Frontal cortex (tissue), 4 donors: ENCODE measurements at places on chromosomes 5 and 9. TPM values are rescaled to one million over a fixed set of nuclear protein-coding genes. Genes with fewer than 3 reads are reported as not detected.

PCDHA11 gene
- total RNA-seq: 29.3 TPM

HIGD2A gene
- total RNA-seq: 27.7 TPM

CNTNAP3B gene
- 35.9 TPM for total RNA-seq

RGS7BP gene
- 9.4 TPM for total RNA-seq

RLN2 gene
- total RNA-seq: not detected

DNA sequence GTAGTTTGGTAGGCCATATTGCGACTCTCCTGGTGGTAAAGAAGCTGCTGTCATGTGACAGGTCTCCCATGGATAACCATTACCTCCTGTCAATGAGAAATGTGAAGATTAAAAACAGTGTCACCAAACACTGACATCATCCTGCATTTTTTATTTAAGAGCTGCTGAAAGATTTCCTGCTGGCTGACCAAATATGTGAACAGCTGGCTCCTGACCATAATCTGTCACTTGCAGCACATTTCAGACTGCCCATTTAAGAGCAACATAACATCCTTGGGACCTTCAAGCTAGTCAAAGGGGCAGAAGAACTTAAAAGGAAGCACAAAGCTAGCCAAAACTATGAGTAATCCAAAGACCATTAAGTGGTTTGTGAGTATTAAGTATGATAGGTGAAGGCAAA lies 288.0 kb downstream of the IZUMO3 start:
- DNase-seq: no peak

DNA sequence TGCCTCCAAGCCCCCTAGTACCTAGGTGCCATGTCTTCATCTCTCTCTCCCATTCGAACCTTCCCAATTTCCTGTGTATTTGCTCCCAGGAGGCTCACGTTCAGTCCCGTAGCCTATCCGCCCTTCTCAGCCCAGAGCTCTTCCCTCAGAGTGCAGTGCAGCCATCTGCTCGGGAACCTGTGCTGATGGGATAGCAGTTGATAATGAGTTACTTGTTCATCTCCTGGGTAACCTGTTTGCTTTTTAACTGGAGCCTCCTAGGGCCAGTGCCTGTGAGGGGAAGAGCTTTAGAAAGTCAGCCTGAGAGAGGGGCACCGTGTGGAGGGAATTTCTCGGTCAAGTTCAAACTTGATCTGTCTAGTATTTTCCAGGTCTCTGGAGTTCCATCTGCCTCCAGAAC lies 229.8 kb upstream of the IL12B start:
- DNase-seq: no peak

DNA sequence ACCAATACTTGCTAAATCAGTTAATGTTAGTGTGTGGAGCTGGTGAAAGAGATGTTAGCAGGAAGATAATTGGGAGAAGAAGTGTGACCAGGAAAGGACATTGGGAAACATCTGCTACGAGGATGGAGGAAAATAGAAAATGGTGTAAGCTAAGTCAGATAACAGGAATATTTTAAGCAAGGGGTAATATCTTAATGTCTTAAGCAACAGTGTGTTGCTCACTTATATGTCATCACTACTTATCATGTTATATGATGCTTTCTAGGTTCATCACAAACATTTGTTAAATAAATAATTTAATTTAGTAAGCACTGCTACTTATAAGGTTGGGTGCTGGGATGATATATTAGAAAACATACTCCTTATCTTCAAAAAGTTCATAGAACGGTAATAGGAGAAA lies 326.1 kb downstream of the EDIL3 start:
- no peak for DNase-seq

DNA sequence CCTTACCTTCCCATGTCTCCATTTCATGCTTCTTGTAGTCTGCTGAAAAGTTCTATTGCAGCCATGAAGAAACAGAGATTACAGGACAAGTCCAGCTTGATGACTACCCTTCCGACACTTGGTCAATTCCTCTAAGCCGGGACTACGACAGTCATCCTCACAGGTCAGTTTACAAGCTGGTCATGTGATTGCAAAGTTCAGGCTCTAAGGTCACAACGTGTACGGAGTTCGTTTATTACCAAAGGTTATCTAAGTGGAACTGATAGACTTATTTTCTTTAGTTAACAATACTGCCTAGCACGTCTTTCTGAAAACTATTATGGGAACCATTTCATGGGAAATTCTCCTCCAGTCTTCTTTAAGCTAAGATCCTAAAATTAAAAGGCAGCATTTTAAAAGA lies 88.5 kb upstream of the NR5A1 start:
- DNase-seq: no peak

GRCh38 chr5:140140435-140140834 lies 14.7 kb downstream of the IGIP start:
- no peak for DNase-seq

GRCh38 chr5:168047043-168047668 lies 244.3 kb upstream of the WWC1 start:
- DNase-seq: peak; percentile 20

DNA sequence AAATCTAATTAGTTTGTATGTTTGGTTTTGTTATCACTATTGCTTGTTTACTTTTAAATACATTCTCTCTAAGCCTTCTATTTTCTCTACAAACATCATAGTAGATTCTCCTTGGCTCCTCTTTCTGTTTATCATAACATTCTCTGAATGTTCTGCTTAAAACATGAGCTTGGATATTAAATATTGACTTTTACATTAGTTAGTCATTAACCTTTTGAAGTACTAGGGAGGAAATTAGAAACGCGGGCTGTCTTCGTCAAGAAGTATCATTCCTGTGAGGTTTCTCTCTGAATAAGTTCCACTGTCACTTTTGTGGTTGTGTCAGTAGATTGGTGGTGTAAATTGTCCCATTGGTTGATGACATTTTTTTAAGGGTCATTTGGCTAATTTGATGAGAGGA lies 821.5 kb downstream of the EFNA5 start:
- no peak for DNase-seq

- no peak for DNase-seq
These were observed 32.8 kb downstream of the VPS13A start for GRCh38 chr9:77210116-77210515.

- DNase-seq: no peak
These were observed 57.0 kb downstream of the NREP start for GRCh38 chr5:111699976-111700375.

DNA sequence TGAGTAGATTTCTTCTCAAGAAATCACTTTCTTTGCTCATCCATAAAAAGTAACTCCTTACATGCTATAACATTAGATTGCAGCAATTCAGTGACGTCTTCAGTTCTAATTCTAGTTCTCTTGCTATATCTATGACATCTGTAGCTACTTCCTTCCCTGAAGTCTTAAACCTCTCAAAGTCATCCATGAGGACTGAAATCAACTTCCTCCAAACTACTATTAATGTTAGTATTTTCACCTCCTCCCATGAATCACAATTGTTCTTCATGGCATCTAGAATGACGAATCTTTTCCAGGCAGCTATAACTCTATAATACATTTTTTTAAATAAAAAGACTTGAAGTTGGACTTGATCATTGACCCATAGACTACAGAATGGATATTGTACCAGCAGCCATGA lies 46.2 kb upstream of the PRRC1 start:
- no peak for DNase-seq

DNA sequence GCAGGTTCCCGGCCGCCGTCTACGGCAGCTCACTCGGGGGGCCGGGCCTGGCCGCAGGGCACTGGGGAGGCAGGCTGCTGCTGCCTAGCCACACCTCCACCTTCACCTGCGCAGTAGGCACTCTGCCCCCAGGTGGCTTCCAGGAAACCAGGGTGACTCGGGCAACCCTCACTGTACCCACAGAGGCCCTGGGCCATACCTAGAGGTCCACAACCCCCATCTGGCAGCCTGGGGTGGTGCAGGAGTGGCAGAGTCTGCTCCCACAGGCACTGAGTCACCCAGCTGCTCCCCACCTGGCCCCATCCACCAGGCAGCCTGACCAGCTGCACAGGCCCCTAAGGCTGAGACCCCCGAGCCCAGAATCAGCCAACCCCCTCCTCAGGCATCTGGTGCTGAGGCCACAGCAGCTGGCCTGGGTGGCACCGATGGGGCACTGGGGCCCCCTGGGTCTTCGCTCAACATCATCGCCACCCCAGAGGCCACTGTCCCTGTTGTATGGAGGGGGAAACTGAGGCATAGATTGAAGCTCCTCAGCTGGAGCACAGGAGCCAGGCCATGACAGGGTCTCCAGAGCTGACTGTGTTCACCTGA lies 70.2 kb downstream of the KCNT1 start:
- no peak for DNase-seq

DNA sequence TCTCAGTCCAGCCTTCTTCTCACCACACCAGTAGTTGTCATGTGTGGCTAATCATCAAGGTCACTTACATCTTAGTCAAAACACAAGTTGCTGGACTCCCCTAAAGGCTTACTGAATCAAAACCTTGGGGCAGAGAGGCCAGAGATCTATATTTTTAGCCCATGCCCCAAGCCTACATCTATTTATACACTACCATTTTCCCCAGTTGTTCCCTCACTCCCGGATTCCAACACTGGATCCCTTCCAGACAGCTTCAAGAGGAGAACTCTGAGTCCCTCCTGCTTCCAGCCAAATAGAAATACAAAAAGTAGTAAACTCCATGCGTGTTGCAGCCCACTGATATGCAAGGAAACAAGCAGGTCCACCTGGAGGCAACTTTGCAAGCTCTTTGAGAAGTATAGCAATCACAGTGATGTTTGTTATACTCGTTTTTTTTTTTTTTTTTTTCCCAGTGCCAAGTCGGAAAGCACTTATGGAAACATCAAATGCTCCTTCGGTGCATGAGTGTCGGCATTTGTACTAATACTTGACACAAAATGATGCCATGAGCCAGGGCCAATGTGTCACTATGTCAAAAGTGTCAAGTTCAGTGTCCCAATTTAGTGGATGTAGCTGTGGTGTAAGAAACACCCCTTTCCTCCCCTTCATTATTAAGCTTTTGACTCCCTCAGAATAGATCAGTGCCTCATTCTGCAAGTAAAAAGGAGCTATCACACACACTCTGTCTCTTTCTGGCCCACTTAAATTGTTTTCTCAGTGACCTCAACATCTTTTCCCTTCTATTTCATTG lies 594.2 kb upstream of the SGCD start:
- DNase-seq: no peak

- DNase-seq: no peak
These were observed 148.4 kb downstream of the ADAMTSL1 start for GRCh38 chr9:18622186-18622836.

DNA sequence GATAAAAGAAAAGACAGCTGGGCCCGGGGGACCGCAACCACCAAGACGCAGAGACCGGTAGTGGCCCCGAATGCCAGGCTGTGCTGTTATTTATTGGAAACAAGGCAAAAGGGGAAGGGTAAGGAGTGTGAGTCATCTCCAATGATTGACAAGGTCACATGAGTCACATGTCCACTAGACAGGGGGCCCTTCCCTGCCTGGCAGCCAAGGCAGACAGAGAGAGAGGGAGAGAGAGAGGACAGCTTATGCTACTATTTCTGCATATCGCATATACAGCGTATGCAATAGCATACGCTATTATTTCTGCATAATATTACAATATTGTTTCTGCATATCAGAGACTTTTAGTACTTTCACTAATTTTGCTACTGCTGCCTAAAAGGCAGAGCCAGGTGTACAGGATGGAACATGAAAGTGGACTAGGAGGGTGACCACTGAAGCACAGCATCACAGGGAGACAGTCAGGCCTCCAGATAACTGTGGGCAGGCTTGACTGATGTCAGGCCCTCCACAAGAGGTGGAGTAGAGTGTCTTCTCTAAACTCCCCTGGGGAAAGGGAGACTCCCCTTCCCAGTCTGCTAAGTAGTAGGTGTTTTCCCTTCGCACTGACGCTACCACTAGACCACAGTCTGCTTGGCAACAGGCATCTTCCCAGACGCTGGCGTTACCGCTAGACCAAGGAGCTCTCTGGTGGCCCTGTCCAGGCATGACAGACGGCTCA lies 50.3 kb downstream of the RFX3 start:
- DNase-seq: no peak

DNA sequence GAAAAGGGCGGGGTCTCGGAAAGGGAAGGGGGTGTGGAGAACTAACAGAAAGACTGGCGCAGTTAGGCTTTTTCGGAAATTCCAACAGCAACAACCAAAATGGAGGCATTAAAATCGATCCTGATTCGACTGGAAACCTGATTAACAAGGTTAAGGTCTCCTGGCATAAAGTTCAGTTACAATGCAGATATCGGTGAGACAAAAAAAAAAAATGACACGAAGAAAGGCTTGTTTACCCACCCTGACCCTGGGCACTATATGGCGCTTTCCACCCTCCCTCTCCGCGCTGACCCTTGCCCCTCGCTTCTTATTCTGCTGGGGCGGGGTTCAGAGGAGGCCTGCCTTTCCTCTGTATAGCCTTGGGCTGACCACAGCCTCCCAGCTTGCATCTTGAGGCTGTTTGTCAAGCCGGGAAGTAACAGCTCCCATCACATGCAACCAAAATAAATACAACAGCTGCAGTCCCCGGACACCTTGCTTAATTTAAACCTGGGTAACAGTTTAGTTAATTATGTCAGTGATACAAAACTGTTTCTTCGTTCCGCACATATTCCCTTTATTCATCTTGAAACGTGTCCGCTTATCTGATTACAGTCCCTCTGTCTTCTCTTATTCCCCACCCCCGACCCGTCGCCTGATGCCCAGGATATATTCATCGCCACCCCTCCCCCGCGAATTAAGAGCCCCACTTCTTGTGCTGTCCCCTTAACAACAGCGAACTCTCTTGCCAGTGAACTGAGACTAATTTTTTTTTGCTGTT lies 795 bp upstream of the PJA2 start:
- DNase-seq: peak; percentile 33

DNA sequence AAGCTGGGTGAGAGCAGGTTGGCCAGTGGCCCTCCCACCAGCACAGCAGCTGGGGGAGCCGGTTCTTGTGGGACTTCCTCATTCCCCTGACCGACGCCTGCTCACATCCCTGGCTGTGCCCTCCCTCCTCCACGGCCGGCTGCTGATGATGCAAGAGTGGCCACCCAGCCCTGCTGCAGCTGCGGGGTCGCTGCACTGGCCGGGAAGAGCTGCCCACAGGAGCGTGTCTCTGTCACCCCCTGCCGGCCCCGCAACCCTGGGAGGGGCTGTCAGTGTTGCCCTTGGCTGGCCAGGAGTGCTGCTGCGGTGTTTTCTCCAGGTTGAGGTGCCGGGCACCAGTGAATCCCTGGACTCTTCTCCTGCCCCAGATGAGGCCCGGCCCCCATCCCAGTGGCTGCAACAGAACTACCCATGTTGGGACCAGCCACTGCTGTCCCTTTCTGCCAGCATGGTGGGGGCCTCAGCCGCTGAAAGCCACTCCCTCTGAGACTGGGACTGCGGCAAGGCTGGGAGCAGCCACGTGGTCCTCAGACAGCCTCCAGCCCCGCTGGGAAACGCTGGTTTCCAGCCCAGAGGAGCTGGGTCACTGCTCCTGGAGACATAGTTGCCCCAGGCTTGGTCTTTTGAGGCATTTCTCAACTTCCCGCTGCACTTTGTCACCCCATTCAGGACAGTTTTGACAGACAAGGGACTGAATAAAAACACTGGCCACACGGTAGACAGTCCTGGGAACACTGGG lies 739 bp downstream of the CARD9 start:
- no peak for DNase-seq
